ENCODE measurements at places on chromosomes 6 and 20.

- no peak for DNase-seq
These were observed 115.2 kb upstream of the GLP1R start for GRCh38 chr6:38933426-38933825.

GRCh38 chr6:149065658-149066556 is 251.6 kb upstream of the TAB2 start:
- DNase-seq, result peak; percentile 24

- DNase-seq, result peak; percentile 57
These were observed 198.8 kb upstream of the PREP start for GRCh38 chr6:105601541-105602236.

GRCh38 chr6:4133941-4134838 is 1.2 kb downstream of the ECI2 start:
- DNase-seq, result peak; percentile 42

GRCh38 chr20:22986601-22987000 is 48.5 kb upstream of the SSTR4 start:
- no peak for DNase-seq

DNA sequence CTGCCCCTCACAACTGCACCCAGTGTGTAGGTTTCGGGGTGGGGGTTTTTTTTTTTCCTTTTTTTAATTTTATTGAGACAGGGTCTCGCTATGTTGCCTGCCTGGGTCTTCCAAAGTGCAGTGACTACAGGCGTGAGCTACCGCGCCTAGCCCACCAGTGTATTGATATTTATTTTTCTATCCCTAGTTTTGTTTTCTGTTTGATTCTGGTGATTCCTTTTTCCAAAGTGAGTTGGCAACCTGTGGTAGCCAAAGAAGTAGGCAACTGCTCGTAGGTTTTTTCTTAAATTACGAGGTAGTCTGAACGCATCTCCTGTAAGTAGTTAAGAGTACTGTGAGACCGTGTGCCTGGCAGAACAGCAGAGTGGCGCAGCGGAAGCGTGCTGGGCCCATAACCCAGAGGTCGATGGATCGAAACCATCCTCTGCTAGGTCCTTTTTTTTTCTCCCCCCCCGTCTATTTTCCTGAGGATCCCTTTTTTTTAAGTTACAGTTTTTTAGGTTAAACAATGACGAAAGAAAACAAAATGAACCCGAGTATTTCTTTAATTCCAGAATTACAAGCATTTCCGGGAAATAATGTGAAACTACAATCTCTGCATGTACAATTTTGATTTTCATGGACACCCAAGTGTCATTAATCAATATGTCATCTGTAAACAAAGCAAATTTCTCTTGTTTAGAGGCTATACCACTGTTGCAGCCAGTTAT is 78.7 kb upstream of the BTN3A2 start:
- DNase-seq, result peak; percentile 64

DNA sequence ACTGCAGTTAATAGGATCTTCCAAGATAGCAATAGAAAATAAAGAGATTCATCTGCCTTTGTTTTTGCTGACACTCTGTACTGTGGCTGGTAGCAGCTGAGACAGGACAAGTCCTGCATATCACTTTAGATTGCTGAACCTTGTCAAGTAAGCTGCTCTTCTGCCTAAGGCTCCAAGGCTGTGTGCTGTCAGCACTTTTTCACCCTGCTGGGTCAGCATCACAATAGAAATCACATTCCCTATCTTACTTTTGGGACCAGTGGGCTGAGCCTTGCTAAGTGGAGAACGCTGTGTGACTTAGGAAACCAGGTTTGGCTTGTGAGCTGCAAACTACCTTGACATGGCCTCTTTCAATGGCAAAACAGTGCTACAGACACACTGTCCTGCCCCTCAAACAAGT is 263.9 kb downstream of the FRK start:
- no peak for DNase-seq

GRCh38 chr6:43088654-43089056 is 12.5 kb downstream of the PTK7 start:
- no peak for DNase-seq

All from stimulated activated CD4-positive, alpha-beta T cell treated with anti-CD3 and anti-CD28 coated beads, Interleukin-15, amount 100 ng/mL, for 24 hours (primary cell).